NCI-H446 treated with DMSO at 0.1 percent for 48 hours (cell line): ENCODE measurements at places on chromosomes 7 and 10.

GRCh38 chr10:49071160-49071761 is 44.1 kb downstream of the VSTM4 start:
- DNase-seq = peak; percentile 52

GRCh38 chr10:19659920-19660655 is 156.1 kb upstream of the PLXDC2 start:
- no peak for DNase-seq

DNA sequence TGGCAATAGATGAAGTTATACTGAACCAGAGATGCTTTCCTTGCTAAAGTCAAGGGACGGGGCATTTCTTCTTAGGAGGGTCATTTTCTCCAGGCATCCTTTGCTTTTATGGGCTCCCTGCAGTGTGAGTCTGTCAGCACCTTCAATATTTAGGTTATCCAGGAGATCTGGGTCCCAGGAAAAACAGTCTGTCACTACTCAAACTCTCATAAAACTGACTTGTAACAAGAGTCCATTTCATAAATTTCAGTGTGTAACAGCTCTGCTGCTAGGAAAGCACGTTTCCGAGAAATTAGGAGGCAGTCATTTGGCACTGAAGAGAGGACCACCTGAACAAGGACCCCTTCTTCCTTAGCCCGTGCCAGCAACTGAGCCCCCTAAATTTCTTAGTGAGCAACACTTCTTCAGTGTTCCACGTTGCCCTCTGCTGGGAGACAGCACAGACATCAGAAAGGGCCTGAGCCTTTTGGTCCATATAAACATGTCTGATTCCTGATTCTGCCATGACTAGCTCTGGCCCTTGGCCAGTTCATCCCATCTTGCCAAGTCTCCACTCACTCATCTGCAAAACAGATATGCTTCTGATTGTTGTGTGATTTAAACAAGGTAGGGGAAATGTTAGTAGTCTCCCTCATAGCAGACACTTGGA is 7.2 kb downstream of the GCC1 start:
- no peak for DNase-seq

DNA sequence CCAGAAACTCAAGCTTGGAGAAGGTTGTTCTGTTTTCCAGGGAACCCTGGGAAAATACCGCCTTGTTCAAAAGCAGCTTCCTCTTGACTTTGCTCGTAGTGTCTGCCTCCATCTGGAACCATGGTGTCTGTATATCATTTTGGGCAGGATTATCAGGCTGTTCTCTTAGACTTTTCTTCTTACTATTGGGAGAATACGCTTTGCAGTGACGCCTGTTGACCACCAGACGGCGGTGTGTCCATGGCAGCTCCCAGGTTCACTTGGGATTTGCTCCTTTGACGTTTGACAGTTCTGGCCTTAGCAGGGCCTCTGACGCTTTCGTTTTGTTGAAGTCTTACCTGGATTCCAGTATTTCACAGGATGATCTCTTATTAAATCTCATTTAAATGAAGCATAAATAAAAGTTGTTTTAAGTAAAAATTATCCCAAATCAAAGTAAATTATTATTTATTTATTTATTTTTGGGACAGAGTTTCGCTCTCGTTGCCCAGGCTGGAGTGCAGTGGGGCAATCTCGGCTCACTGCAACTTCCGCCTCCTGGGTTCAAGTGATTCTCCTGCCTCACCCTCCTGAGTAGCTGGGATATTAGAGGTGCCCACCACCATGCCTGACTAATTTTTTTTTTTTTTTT is 41.8 kb upstream of the GJD4 start:
- peak; percentile 29 for DNase-seq

- no peak for DNase-seq
Observed at GRCh38 chr10:126468876-126469643, 80.8 kb upstream of the ADAM12 start.

- no peak for DNase-seq
Observed at GRCh38 chr7:66258409-66258808, 53.3 kb downstream of the TPST1 start.

- no peak for DNase-seq
Observed at GRCh38 chr10:102230861-102231356, 4.8 kb downstream of the ELOVL3 start.

DNA sequence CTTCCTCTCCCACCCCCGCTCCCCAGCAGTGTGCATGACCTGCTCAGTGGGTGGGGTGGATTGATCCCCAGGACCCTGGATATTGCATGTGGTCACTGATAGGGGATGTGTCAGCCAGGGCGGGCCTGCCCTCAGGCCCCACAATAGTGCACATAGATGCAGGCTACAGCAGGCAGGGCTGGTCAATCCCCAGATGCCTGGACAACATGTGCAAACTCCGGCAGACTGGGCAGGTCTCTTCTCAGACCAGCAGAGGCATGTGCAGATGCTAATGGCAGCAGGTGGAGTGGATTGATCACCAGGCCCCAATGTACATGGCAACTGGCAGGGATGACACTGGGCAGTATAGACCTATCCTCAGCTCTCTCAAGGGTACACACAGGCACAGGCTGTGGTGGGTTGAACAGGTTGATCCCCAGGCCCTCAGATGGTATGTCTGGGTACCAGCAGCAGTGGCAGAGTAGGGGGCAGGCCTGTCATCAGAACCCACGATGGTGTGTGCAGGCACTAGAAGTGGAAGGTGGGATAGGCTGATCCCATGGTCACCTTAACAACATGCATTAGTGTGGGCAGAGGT is 98.6 kb downstream of the LANCL2 start:
- no peak for DNase-seq

GRCh38 chr10:46528171-46528671 is 28.2 kb downstream of the GPRIN2 start:
- no peak for DNase-seq

- no peak for DNase-seq
Observed at GRCh38 chr10:46277840-46278239, 9.0 kb upstream of the ANTXRL start.

DNA sequence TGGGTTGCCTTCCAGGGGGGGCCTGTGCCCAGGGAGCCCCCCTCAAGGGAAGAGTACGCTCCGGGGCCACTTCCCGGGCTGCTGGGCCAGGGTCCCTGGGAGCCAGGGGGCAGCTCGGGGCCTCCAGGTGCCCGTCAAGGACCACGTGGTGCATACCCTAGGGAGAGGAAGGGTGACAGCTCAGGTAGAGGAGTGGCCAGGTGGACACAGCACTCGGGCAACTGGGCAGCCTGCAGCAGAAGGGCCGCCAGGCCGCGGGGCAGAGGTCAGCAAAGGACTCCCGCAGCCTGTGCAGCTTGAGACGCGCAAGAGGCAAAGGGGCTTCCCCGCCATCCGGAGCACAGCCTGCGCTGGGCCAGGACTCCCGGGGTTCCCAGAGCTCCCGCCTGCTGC is 26.4 kb downstream of the AP5Z1 start:
- DNase-seq = no peak

DNA sequence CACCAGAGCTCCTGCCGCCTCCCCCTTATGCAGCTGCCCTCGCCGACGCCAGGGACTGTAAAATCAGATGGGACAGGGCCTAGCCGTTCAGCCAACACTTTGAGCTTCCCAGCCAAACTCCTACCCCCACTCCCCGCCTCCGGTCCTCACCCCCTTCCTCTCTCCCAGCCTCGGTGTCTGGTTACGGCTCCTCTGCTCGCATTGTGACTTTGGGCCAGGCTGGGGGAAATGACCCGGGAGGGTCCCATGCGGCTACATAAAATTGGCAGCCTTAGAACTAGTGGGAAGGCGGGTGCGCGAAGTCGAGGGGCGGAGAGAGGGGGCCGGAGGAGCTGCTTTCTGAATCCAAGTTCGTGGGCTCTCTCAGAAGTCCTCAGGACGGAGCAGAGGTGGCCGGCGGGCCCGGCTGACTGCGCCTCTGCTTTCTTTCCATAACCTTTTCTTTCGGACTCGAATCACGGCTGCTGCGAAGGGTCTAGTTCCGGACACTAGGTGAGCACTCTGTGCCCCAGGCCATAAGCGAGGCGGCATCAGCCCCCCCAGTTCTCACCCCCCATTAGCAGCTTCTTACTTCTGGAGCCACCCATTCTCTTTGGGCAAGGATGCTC is at the start of gene KAZALD1:
Gene KAZALD1, plus strand, starts transcription at position 366 of the 608 bp plus-strand sequence. CDS start 604 bp downstream, outside the sequence.
- no peak for DNase-seq

DNA sequence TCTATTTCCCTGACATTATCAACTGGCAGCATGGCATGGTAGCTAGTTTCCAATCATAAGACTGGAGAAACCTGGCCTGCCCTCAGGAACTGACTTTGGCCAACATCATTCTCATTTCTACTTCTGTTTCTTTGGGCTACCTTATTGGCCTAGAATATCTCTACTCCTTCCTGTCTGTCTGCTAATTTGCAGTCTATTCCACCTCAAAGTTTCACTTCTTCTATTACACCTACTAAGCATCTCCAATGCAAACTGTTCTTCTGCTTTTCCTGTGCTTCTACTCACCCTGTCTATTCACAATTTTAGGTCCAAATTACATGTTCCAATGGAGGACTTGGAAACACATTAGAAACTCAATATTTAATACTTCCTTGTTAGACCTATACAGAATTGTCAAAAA is 65.6 kb downstream of the ZNF503 start:
- no peak for DNase-seq

DNA sequence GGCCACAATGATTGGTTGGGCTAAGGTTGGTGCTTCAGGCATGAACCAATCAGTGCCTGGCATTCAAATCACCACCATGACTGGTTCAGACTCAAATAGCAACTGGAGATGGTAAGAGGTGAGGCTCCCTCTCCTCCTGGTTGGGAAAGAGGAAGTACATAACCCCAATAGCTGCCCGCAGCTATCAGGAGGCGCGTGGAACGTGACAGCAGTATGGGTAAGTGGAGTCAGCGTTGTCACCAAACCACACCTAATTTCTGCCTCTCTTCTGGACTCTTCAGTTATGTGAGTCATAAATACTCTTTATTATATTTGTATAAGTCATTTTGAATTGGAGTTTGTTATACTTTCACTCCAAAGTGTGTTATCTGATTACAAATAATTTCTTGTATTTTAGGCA is 17.9 kb upstream of the ITGA8 start:
- DNase-seq = no peak

DNA sequence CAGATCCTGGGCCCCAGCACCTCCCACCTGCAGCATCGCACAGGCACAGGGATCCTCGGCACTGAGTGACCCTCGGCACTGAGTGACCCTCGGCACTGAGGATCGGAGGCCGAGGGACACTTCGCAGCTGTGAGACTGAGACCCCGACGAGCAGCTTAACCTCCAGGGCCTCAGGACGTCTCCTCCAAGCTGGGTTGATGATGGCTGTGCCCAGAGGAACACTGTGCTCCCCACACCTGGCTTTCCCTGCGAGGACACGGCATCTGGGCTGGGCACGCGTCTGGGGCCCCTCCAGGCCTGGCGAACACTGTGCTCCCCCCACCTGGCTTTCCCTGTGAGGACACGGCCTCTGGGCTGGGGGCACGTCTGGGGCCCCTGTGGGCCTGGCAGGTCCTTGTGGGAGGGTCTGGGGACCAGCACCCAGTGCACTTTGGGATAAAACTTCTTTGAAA is 158.3 kb upstream of the PPP2R2D start:
- DNase-seq = no peak

DNA sequence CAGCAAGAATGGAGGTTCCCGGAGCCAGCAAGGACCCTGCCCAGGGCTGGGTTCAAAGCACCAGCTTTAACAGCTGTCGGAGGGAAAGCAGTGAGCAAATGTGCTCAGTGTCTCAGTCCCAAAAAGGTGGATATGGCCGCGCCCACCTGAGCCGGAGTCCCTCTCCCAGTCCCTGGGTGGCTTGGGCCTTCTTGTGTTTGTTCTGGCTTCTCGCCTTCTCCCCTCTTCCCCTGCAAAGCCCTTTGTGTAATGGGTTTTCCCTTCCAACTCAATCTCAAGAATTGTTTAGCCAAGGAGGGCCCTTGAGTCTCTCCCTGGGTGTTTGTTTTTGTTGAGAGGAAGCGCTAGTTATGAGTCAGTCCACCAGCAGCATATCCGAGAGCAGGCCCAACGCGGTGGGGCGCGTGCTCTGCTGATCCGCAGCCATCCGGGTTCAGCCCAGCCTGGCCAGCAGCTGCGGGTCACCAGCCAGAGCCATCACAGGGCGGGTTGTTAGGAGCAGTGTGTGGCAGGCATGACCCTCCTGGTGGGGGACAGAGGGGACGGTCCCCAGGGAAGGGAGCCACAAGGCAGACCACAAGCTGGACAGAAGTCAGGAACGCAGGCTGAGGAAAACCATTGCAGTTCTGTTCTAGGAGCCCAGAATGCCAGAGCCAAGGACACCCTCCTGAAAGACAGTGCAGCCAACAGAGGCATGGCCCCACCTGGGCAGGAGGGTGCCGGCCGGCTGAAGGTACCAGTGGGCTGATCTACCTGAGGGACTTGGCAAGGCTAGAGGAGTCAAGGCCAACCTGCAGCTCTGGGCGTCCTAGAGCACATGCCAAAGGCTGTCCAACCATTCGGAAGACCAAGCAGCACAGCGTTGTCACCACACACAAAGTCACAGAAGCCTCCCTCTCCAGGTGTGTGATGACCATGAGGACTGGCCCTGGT is 21.3 kb downstream of the CALML3 start:
- no peak for DNase-seq

GRCh38 chr10:28199941-28200340 is 102.9 kb downstream of the MPP7 start:
- DNase-seq = no peak

DNA sequence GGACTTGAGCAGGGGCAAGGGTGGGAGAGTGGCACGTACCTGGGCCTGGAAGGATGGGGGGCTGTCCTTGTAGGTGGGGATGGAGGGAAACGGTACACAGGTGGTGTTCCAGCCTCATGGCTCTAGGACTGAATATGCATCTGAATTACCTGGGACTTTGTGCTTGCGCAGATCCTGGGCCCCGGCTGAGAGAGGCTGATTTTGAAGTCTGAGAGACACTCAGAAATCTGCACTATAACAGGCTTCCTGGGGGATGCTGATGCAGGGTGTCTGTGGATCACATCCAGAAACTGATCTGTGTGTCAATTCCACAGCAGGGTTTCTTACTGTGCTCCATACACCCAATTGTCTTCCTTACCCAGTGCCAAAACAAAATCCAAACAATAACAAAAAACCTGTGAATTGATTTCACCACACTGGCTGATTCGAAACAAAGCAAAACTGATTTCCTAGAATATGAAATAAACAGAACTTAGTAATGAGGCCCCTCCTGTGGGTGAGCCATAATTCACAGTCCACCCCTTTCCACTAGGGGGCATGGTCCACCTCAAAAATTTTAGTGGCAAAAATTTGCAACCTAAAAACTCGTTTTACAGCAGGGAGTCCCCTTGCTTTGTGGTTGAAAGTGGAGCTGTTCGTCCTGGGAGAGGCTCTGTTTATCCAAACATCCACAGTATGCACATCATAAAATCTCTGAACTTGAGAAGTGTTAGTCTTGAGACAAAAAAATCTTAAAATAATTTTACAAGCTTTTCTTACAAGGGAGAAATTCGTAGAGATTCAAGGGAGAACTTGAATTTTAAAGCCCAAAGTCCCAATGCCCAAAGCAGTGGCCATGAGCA is 32.0 kb upstream of the PLEKHA1 start:
- DNase-seq = no peak
